ENCODE measurements at places on chromosomes 12 and 14.

- peak; percentile 64 for DNase-seq
Observed at GRCh38 chr14:91866511-91867295, 633 bp downstream of the TC2N start.

- DNase-seq: no peak
Observed at GRCh38 chr14:39381366-39381765, 50.9 kb downstream of the FBXO33 start.

DNA sequence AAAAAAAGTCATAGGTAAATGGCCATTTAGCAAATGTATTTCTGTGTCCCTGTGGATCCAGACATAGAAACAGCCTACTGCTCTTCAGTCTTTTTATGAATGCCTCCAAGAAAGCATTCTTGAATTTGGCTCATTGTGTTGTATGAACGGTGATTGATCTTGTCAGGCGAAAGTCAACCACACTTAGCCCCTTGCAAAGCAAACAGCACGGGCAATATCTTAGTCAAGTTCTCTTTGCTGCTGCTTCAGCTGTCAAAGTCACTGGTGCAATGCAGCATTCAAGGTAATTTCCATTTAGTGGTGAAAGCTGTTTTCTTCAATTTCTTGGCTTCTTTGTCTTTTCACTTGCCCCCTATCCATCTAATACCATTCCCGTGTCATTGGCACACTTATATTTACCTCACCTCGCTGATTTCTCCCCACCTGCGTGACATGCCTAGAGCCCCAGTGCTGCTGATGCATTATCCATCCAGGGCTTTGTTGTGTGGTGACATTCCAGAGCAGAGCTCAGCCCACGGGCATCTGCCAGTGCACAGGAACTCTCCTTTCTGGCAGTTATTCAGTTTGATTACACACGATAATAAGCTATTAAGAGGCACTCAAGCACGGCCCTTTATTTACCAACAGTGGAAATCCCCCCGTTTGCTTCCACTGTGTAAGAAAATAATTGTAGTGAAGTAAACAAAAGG is 362.3 kb upstream of the NOVA1 start:
- no peak for DNase-seq

DNA sequence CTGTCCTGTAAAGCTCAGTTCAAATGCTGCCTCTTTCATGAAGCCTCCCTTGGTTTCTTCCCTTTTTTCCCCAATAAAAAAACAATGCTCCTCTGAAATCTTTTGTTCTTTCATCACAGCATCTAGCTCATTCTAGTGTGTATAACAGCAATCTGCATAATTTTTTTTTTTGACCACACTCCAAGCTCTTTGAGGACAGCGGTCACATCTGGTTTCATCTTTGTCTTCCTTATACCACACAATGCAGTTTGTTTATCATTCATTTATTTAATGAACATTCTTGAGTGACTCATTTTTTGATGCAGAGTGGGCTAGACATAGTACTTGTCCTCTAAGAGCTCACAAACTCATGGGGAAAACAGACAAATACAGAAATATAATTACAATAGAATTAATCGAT is 7.3 kb downstream of the GNG2 start:
- DNase-seq: no peak

DNA sequence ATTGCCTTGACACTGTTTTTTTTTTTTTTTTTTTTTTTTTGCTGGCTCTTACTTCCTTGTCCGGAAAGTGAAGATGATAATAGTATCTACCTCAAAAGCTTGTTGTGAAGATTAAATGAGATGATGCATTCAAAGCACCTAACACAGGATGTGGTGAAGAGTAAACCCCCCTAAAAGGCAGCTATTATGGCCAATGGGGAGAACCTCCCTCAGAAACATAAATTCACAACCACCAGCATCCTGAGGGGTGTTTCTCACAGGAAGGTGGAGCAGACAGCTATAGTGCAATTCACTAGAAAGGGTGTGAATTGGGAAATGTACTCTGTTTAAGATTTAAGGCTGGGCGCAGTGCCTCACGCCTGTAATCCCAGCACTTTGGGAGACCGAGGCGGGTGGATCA is 85.4 kb upstream of the CRY1 start:
- no peak for DNase-seq

DNA sequence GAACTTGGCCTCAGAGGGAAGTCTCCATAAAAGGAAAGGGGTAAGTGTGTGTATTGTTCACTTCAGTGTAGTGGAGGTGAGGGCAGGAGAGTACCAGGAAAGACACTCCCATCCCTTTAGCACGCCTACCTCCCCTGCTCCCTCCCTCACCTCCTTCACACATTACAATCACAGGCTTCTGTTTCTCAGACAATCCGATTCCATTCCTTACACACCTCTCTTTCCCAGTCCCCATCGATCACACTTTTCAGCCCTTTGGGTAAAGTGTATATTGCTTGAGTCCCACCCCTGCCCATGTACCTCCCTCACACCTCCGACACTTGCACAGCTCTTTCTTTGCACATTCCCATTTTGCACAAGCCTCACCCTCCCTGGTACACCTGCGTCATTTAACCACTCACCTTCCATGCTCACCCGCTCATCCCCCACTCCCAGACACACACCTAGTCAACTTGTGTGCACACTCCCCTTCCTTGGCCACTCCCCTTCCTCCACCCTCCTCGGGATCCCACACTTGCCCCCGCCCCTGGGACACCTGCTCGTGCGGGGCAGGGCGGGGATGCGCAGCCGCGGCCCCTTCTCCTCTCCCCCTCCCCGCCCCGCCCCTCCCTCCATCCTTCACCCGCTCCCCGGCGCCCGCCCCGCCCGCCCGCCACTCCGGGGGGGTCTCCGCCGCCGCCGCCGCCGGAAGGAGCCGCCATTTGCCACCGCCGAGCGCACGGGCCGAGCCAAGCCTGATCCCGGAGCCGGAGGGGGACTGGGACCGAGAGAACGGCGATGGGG is at the start of gene MARCHF9:
TSS of gene MARCHF9 (plus strand) at position 693 of the 783 bp plus-strand sequence. CDS start 426 bp downstream, outside the sequence.
- peak; percentile 84 for DNase-seq

DNA sequence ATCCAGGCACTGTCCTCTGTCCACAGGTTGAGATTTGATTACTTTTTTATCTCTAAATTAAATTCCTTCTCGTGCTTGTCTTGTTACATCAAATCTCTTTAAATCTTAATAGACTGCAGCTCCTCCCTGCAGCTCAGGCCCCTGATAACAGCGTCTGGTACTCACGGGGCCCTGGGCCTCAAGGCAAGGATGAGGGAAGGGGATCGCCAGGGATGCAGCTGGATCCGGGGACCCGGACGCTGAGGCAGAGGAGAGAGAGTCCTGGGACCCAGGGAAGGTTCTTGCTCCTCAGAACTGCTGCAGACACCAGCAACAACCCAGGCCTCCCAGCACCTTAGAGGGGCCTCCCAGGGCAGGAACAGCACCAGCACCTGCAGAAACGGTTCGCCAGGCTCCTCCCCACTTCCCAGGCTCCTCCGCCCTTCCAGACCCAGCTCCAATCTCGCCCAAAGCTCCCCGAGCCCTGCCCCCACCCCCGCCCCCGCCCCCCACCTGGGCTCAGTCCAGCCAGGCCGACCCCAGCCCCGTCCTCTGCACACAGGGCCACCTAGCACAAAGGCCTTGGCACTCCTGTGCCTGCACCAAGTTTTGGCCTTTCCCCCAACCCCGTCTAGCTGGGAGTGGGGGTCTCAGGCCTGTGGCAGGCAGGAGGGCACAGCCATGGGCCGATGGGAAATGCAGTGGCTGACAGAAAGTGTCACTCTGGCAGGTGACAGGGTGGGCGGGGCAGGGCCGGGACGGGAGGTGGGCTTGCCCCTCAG is 60.3 kb upstream of the GALNT9 start:
- DNase-seq: no peak

DNA sequence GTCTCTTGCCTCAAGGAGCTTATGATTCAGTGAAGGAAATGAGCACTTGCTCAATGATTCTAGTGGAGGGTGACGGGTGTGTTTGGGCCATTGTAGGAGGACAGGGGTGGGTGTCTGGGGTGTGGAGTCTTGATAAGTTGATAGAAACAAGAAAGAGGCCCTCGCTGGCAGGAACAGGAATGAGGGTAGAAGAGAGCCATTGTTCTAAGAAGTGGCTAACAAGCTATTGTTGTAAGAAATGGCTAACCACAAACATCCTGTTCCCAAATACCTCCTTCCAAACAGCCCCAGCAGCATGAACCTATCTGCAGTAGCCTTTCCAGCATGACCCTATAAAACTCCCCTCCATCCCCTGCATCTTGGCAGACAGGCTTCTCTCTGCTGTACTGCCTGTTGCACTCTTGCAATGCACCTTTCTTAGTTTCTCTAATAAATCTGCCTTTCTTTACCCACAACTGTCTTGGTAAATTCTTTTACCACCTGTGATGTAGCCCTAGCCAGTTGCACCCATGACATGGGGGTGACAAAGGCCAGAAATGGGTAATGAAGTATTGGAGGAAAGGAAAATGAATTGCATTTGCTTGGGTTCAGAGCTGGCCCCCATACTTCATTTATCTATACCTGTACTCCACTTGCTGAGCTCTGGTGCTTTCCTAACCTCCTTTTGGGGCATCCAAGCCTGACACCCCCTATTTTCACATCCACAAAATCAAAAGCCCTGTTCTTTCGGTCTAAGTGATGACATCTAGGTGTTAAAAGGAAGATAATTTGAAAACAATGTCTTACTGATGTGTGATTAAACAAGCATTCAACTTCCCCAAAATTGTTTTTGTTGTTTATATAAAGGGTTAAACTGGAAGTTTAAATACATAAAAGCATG is 389.1 kb downstream of the GRIN2B start:
- no peak for DNase-seq
